ENCODE measurements at places on chromosomes 12 and 14.

DNA sequence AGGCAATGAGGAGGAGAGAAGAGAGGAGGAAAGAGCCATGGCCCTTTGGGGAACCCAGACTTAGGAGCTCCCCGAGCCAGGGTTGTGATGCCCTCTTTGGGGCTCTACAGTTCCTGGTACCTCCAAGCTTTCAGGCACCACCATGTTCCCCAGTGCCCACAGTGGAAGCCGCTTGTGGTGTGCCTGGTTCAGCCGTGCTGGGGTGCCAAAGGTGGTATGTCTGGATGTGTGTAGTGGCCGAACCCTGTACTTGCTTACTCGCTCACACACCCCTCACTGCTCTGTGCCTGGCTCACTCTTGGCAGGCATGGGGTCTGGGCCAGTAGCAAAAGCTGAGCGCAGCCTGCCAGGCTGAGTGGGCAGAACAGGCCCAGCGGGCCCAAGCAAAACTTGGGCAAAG lies 210.7 kb downstream of the MON2 start:
- no peak for DNase-seq

GRCh38 chr14:21160061-21160610 lies 4.3 kb upstream of the OR5AU1 start:
- DNase-seq: no peak

DNA sequence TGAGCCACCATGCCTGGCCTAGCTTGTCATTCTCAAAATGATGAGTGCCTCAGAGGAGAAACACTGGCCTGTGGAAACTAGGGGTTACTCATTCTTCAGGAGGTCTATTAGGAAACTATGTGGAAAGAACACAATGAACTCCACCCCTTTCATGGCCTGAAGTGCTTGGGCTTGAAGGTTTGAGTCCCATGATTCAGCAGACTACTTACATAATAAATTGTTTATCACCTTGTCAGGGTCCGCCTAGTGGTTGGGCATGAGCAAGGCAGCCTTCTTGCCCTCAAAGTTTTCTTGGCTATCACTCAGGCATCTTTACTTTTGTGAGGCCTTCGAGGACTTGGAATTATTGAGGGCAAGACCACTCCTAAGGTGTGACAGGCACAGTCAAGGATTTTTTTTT lies 251.2 kb downstream of the ACSS3 start:
- no peak for DNase-seq

GRCh38 chr12:29309320-29309902 lies 71.6 kb downstream of the ERGIC2 start:
- no peak for DNase-seq

DNA sequence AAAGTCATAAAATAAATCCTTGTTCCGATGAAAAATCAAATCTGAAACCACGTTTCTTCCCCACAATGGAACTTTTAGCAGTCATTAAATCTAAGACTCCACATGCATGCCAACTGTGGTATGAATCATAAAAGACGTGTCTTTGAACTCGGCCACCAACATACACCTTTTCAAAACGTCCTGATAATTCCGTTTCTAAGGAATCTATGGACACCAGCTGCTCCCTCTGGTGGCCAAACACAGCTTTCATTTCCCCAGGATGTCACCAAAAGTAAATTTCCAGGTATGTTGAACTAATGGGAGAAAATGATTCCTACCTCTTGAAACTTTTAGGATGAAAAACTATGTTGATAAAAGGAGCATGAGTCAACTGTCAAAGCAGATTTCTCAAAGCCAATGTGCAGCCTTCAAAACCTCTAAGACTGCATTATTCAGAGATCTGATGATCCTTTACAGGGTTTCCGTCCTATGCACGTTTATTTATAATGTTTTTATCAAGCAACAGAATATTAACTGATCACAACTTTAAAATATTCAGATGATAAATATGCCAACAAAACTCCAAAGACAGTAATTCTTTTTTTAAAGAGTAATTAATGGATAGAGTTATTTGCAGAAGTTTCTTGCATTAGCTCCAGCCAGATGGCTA lies 96.2 kb downstream of the CIT start:
- DNase-seq: peak; percentile 12

GRCh38 chr12:46073321-46073720 lies 82.9 kb upstream of the SCAF11 start:
- no peak for DNase-seq

GRCh38 chr14:103128631-103129300 lies 5.5 kb downstream of the TNFAIP2 start:
- DNase-seq: no peak
